Occipital lobe (tissue), 3 donors: ENCODE measurements at places on chromosomes 11 and 22. TPM values are rescaled to one million over a fixed set of nuclear protein-coding genes. Genes with fewer than 3 reads are reported as not detected.

DNA sequence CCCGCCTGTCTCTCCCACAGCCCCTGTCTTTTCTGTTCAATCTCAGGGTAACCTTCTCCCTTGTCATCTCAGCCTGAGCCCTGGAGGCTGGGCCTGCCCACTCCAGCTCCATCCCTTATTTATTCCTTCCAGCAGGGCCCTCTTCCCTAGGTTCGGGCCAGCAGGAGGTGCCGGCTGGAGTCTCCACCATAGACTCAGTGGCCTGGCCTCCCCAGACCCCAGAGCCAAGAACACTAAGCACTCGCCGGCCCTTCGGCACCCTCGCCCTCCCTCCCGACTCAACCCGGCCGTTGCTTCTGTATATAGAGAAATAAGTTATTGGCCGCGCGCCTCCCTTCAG, 1.4 kb upstream of the RAB1B start:
- no peak for DNase-seq

DNA sequence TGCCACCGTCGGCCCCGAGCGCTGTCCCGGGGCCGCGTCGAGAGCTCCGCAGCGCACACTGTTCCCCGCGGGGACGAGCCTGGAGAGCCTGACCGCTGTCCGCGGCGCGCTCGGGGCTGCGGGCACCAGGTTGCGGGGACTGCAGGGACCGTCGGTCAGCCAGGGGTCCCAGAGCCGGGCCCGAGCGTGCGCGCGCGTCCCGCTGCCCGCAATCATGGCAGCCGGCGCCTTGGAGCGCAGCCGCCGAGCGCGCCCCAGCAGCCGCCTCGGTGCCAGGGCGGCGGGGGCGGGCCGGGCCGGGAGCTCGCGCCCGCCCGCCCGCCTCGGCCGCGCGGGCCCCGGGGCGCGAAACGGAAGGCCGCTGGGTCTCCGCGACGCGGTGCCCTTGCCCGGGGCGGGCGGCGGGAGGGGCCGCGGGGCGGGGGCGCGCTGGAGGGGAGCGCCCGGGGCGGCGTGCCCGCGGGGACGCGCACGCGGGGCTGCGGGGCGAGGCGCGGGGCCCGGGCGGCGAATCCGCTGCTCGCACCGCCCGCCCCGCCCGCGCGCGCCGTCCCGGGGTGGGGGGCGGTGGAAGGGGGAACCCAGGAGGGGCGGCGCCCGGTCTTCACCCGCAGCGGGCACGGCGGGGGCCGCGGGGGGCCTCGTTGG, 79.4 kb upstream of the PPARA start:
- peak; percentile 88 for DNase-seq

GRCh38 chr11:44637487-44637886, 72.0 kb downstream of the CD82 start:
- DNase-seq = no peak

GRCh38 chr11:87120937-87121336, 83.2 kb downstream of the TMEM135 start:
- DNase-seq = no peak

DNA sequence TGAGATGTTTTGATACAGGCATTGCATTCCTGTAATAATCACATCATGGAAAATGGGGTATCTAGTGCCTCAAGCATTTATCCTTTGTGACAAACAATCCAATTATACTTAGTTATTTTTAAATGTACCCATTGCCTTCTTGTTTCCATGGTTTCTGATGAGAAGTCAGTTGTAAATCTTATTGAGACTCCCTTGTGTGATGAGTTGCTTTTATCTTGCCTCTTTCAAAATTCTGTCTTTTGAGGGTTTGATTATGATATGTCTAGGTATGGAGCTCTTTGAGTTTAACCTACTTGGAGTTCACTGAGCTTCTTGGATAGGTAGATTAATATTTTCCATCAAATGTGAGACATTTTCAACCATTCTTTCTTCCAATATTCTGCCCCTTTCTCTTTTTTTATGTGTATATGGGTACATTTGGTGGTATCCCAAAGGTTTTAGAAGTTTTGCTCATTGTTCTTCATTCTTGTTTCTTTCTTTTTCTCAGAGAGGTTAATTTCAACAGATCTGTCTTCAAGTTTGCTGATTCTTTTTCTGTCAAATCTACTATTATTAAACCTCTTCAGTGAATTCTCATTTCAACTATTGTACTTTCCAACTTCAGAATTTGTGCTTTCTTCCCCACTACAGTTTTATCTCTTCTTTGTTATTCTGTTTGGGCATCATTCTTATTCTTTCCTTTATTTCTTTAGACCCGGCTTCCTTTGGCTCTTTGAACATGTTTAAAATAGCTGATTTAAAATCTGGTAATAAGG, 13.7 kb downstream of the NAGA start:
- no peak for DNase-seq

DNA sequence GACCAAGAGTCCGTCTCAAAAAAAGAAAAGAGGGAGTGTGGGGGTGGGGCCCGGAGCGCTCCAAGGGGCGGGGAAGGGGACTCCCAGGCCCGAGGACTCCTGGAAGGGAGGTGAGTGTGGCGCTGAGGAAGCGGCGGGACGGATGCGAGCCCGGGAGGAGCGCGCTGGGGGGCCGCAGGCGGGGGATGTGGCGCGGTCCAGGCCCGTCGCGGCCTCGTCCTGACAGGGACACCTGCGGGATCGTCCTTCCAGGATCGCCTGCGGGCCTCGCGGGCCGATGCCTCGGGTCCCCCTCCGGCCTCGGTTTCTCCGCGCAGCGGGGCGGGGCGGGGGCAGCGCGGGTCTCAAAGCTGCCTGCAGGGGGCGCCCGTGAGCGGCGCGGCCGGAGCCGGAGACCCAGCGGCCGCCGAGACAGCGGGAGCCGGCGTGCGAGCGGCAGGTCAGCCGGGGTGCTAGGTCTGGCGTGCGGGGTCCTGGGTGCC, 3.8 kb upstream of the ADORA2A start:
- no peak for DNase-seq

- DNase-seq = no peak
Observed at GRCh38 chr11:30313580-30313979, 9.3 kb upstream of the ARL14EP start.

DNA sequence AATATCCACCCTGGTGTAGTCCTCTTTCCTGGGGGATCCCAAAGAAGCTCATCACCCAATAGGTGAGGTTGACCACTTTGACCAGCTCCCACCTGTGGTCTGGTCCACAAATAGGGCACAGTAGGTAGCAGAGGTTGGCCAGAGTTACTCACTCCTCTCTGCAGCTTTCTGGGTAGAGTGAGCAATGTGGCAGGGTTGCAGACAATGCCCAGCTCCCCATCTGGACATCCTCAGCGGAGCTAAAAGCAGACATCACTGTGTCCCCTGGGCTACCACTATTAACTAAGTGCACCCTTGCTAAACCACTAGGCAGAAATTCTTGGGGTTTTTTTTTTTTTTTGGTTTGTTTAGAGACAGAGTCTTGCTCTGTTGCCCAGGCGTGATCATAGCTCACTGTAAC, 48.4 kb upstream of the TP53I11 start:
- DNase-seq = no peak

GRCh38 chr11:68002938-68003845, 705 bp downstream of the UNC93B1 start:
- no peak for DNase-seq

GRCh38 chr11:4926608-4927007, 2.5 kb upstream of the OR51G1 start:
- no peak for DNase-seq

DNA sequence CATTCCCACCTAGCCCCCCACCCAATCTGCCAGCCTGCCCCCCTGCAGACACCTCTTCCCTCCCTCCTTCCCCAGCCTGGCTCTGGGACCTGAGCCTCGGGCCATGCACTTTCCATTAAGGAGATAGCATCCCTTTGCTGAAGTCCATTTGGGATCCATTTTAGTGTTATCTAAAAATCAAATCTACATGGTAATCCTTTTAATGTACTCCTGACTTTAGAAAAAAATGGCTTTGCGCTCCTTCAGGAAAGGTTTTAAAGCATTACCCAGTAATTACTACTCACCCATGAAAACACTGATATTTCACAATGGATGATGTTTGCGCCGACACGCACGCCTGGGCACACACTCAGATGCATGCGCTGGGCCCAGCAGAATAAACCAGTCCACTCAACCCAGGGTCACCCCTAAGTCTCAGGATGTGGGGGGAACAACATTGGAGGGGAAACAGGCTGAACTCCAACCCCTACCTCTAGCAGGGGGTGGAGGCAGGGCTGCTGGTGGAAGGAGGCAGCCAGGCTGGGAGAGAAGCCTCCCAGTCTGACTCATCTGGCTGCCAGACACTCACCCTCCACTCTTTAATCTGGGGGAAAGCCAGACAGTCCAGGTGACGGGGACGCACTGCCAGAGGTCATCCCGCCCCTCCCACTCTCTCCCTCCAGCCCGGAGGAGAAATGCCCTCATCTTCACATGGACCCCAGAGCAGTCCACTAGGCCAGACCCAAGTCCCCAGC, 29.8 kb downstream of the LMO1 start:
- DNase-seq = no peak

DNA sequence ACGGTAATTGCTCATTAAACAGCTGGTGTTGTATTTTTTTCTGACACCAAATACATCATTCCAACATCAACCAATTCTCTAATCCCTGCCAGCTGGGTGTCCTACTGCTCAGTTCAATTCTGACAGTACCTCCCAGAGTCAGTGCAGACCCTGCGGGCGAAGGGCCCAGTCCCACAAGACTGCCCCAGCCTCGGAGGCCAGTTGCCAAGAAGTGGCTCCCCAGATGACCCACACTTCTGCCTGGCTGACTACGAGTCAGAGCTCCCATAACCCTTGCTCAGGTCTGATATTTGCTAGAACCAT, 147.2 kb downstream of the CTTN start:
- DNase-seq = no peak

DNA sequence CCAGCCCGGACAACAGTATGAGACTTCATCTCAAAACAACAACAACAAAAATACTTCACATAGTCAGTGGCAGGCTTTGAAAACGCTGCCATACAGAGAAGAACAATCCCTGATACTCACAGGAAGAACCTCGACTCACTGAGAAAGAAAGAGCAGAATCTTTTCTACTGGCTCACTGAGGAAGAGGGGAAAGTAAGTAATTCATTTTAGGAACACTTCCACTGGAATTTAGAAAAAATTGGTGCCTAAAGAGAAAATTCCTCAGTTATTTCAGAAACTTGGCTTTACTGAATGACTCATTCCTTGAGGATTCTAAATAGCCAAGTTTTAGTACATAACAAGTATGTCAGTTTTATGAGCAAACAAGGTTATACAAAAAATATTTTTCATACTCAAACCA, 12.3 kb downstream of the NARS2 start:
- no peak for DNase-seq

DNA sequence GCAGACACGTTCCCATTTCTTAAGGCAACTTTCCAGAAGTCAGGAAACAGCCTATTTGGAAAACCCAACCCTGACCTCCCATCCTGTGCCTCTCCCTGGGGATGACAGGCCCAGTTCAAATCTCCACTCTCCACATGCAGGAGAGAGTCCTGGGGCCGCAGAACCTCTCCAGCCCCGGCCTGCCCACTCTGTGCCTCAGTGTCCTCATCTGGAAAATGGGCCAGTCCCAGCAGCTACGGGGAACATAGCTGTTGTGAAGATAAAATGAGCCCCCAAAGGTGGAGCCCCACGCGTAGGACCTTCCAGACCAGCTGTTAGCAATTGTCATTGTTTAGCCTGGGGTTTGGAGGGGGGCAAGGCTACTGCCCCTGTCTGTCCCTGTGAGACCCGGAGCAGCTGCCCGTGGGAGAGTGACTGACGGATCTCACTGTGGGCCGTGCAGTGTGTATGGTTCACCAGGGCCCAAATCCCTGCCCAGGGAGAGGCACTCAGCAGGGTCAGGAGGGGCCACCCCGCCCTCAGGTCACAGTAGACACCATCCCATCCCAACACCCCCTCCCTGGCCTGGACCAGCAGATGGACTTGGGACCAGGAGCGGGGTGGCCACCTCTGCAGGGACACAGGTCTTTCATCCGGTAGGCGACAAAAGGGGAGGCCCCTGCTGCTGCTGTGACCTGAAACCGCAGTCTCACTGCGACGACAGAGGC, 145.9 kb downstream of the CTTN start:
- no peak for DNase-seq

GRCh38 chr11:130528298-130529261, 80.1 kb downstream of the ADAMTS15 start:
- DNase-seq = no peak

- DNase-seq = no peak
Observed at GRCh38 chr11:44505581-44506054, 59.8 kb upstream of the CD82 start.

- DNase-seq = no peak
Observed at GRCh38 chr11:124394408-124394807, 4.4 kb downstream of the OR8B3 start.

GRCh38 chr11:115391598-115391997, 112.6 kb downstream of the CADM1 start:
- DNase-seq = no peak

GRCh38 chr22:32558681-32559355, 84.2 kb downstream of the FBXO7 start:
- peak; percentile 12 for DNase-seq

- peak; percentile 53 for DNase-seq
Observed at GRCh38 chr11:8192016-8192895, 23.4 kb upstream of the RIC3 start.

DNA sequence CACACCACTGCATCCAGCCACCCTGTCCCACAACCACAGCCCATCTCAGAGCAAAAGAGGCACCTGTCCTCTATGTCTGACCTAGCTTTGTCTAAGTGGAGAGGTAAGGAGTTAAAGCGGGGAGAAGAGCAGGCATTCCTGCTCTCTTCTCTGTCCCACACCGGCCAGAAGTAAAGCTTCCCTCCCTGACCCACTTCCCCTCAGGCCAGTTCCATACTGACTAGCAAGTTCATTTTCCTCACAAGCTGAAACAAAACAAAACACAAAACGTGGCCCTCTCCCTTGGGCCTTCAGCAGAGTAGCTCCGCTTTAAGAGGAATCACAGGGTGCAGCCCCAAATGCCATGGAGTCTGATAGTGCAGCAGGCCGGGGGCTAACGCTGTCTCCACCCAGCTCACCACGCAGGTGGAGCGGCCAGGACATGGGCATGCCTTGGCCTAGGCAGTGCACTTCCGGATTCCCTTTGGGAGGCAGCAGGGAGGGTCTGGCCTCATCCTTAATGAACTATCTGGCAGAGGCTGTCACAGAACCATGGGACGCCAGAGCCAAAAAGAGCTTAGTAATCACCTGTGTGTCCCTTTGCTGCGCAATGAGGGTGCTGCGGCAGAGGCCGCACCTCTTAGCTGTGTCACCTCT, 34.0 kb downstream of the FLI1 start:
- no peak for DNase-seq

DNA sequence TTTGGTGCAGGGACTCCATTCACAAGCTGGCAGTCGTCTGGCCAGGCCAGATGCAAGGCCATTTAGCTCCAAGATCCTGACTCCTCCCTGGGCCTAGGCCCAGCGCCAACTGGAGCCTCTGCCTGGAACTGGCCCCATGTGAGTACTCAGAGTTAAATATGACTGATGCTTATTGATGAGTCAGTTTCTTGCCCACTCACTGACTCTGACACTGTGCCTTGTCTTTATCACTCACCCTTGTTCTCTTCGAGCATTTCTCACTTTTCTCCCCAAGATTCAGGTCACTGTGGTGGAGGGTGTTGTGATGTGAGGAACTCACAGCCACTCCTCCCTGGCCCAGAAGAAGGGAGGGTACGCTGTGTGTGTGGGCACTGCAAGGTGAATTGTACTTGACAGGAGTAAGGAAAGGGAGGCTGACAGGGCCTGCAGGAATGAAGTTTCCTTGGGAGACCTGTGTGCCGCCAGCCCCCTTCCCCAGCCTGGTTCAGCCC, 23.2 kb upstream of the ST3GAL4 start:
- peak; percentile 41 for DNase-seq

- peak; percentile 74 for DNase-seq
Observed at GRCh38 chr11:117876341-117877119, at the start of gene FXYD6. Gene FXYD6 (minus strand): TSS chr11:117876658. CDS start chr11:117842776, 33,882 bp downstream.

The PTH gene
- total RNA-seq = not detected

The MIOX gene
- total RNA-seq = not detected

The ADAMTS8 gene
- total RNA-seq = 2.8 TPM

The RAC2 gene
- not detected for total RNA-seq

The KCNQ1 gene
- 0.31 TPM for total RNA-seq
